ENCODE measurements at places on chromosomes 16 and 17. TPM values are rescaled to one million over a fixed set of nuclear protein-coding genes. Genes with fewer than 3 reads are reported as not detected.

DNA sequence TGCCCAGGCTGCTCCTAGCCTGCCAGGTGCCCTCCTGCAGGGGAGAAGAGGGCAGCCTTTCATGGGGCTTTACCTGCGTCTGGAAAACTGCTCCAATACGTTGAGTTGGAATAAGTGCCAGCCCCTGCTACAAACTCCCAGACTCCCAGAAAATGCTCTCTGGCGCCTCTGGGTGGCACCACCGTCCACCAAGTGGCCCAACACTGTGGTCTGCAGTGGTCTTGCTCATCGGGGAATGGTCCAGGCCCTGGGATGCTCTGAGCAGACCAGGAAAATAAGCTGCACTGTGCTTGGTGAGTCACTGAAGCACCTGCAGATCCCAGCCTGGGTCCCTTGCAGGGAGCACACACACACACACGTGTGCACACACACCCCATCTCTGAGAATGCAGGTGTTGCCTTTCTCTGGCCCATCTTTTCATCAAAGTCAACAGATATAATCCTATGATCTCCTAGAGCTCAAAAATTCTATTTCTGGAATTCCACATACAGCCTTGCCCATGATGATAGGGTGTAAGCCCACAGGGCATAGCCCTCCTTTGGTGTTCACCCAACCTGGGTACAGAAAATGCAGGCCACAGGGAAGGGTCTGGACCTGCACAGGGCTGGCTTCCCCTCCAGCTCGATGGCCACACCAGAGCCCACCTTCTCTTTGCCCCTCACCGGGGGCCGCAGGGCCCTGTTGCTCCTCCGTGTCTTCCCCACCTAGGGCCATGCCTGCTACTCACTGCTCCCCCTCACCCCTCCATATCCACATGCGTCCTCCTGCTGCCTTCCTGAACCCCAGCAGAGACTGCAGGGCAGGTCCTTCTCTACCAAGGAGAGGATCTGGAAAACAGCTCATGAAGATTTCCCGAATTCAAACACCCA lies 20.5 kb downstream of the CDIP1 start:
- DNase-seq = peak; percentile 49

- no peak for DNase-seq
Observed at GRCh38 chr16:89222931-89223330, 5.4 kb downstream of the ZNF778 start.

DNA sequence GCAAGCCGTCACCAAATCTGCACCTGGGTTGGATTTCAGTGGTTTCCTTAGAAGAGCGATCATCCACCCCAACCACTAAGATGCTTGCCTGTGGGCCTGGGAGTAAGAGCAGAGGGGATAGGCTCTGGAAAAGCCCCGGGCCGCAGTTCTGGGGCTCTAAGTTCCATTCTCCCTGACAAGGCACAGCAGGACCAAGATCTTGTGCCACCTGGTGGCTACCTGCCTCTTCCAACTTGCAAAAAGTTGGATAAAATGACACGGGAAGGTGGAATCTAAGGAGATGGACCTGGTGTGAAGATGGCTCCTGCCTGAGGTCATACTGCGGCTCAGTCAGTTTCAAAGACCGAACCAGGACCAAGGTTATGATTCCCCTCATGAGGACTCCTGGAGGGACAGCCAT lies 42.3 kb downstream of the ABCC12 start:
- DNase-seq = no peak

- DNase-seq = no peak
Observed at GRCh38 chr17:81071761-81072741, 37.1 kb downstream of the BAIAP2 start.

GRCh38 chr16:83701494-83701893 lies 106.3 kb upstream of the HSBP1 start:
- peak; percentile 23 for DNase-seq

GRCh38 chr17:51170736-51171135 lies 4.5 kb downstream of the NME2 start:
- DNase-seq = no peak

DNA sequence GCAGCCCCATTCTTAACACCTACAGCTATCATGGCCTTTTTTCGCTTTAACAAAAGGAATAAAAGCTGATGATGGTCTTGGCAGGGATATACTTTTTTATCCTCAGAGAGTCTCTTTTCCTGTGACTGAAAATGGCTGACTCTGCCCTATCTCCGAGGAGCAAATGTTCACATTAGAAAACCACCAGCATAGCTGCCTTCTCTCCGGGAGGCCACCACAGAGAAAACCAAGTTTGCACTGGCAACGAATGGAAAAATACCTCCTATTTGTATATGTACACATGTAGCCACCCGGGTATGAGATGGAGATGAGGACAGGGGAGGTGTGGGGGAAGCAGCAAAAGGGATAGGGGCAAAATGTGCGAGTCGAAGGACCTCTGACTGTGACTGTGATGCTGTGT lies 88.2 kb downstream of the STX8 start:
- no peak for DNase-seq

- DNase-seq = no peak
Observed at GRCh38 chr16:3548445-3548844, 28.8 kb downstream of the NLRC3 start.

GRCh38 chr16:81651758-81652718 lies 127.1 kb upstream of the PLCG2 start:
- DNase-seq = no peak

- no peak for DNase-seq
Observed at GRCh38 chr17:64380985-64381384, 9.7 kb downstream of the PECAM1 start.

- peak; percentile 34 for DNase-seq
Observed at GRCh38 chr16:68590201-68590994, 51.3 kb downstream of the ZFP90 start.

DNA sequence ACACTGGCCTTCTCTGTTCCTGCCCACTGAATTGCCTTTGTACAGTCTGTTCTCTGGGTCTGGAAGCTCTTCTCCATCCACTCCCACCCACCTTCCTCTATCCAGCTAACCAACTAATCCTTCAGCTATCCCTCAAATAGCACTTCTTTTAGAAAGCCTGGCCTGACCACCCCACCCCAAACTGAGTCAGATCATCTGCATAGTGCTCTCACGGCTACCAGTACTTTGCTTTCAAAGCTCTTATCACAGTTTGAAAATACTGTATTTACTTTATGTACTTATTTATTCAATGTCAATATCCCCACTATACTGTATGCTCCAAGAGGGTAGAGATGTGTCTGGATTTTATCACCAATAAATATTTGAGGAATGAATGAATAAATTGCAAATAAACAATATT lies 4.5 kb upstream of the CLDN7 start:
- no peak for DNase-seq

DNA sequence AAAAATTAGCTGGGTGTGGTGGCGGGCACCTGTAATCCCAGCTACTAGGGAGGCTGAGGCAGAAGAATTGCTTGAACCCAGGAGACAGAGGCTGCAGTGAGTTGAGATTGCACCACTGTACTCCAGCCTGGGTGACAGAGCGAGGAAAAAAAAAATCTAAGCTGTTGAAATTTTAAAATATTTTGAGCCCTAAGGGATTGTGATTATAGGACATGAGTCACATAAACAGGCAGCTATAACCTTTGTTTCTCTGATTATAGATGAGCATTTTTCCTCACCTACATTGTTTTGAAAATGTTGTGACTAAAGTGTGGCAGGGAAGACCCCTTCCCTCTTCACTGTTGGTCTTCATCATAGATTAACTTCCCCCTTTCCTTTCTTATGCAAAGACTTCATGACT lies 135.5 kb downstream of the MGAT5B start:
- DNase-seq = no peak

GRCh38 chr16:72110662-72111615 lies 17.3 kb downstream of the DHX38 start:
- DNase-seq = no peak

GRCh38 chr17:75516619-75517296 lies 430 bp downstream of the TSEN54 start:
- peak; percentile 65 for DNase-seq

GRCh38 chr16:48373258-48374029 lies 11.8 kb downstream of the SIAH1 start:
- DNase-seq = no peak

DNA sequence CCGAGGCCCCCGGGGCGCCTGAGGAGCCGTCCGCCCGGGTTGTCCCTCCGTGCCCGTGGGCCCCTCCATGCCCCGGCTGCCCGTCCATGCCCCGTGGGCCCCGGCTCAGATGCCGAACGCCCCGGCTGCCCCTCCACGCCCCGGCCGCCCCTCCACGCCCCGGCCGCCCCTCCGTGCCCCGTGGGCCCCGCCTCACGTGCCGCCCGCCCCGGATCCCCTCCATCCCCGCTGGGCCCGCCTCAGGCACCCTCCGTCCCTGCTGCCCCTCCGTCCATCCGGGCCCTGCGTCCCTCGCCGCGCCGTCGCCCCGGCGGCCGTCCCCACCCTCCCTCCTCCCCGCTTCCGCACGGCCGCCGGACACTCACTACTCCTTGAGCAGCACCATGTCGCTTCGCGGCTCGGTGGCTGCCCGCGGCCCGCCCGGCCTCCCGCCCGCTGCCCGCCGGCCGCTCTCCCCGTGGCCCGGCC lies 382 bp downstream of the PITPNA start:
- DNase-seq = no peak

- DNase-seq = no peak
Observed at GRCh38 chr17:74520790-74521480, 10.3 kb downstream of the CD300LB start.

Gene KCNAB3
- total RNA-seq = 14.3 TPM

Gene CD300E
- not detected for total RNA-seq

Data from OCI-LY7 (cell line).